Neural progenitor cell (in vitro differentiated cells): ENCODE measurements at places on chromosomes 2 and 18.

DNA sequence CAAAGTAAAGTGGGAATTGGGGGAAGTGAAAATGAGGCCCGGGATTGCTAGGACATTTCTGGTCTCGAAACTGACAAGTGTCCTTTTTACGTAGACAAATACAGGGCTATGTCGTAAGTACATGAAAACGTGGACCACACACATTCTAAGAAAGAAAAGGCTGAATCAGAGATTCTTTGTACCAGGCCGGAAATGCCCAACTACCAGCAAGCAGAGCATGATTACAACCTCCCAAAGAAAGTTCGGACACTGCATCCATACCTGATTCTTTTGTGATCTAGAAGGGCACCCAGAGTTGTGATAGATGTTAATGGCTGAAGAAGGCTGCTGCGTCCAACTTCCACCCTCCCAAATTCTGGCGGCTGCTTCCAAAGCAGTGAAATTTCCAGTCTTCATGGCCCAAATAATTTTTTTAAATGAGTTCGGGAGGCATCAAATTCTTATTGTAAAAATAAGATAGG, 1.7 kb downstream of the RBMS1 start:
- DNase-seq: peak; percentile 58

DNA sequence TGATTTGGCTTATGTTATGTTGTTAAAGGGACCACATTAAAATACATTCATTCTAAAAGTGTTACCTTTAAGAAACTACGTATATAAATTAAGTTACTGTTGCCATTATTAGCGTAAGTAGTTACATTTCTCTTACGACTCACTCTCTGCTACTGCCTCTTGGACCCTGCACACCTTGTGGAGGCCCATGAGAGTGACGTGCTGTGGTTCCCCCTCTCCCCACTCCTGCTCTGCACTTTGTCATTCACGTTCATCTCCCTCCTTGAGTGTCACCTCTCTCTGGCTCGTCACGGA, 830 bp upstream of the MERTK start:
- no peak for DNase-seq

DNA sequence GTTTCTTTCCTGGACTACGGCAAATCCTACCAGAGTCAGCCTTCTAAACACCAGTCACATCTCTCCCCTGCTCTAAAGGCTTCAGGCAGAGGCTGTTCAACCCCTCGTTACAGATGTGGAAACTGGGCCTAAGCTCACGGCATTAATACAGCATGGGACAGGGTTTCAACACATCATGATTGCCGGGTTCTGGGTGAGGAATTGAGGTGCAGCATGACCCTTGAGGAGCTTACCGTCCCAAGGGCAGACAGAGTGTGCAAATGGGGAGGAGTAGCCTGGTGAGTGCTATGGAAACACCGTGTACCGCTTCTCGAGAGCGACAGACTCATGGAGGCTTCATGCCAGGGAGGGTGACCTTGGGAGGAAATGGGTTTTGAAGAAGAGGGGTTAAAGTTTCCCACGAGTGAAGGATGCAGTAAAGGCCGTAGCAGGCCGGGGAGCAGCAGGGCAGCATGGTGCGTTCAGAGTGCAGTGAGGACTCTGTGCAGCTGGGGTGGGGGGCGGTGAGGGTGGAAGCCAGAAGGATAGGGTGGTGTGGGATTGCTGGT, 51.1 kb downstream of the TGOLN2 start:
- DNase-seq: no peak

GRCh38 chr18:68484241-68484640, 230.7 kb downstream of the TMX3 start:
- DNase-seq: no peak

DNA sequence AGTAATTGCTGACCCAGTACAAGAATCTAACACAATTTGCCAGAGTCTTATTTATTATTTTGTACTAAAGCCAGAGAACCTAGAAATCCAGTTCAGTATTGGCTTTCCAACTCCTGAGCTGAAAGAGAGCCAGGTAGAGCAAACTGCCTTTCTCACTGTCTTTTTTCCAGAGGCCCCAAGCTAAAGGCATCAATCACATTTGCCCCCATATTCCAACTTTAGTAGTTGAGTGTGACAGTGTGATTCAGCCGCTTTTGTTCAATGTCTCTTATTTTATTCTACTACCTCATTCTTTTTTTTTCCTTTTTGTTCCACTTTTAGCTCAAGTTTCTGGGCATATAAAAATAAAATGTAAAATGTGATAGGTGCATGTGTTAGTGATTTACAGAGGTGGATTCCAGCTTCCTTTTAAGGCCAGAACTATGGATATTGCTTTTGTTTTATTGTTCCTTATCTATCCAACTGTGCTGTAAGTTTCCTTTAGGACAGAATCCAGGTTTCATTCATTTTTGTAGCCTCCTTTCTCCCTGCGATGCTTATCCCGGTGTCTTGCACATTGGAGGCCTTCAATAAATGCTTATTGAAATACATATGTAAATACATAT, 153.0 kb downstream of the ZEB2 start:
- no peak for DNase-seq
